Heart right ventricle (tissue), 16 donors: ENCODE measurements at places on chromosomes 1 and 21. TPM values are rescaled to one million over a fixed set of nuclear protein-coding genes. Genes with fewer than 3 reads are reported as not detected.

DNA sequence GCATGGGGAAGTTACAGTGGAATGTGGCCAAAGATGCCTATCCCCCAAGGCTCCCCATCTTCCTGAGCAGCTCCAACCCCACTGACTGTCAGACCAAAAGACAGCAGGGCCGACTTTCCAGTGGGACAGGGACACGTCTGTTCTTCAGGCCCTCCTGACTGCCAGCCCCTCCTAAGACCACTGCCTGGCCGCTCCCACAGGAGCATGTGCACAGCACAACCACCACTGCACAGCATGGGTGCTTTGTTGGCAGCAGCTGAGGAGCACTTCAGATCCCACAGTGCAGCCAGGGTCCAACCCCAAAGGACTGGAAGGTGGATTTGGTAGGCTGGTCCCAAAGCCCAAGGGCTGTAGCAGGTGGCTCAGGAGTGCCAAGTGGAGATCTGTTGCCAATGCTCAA, 648.3 kb upstream of the BRINP3 start:
- H3K4me1 ChIP-seq: no peaks in the 10 kb centered on the region
- no peaks in the 10 kb centered on the region for H3K27me3 ChIP-seq
- DNase-seq: no peak
- H3K27ac ChIP-seq: no peak overlapping the region
- H3K4me3 ChIP-seq: no peak overlapping the region
- H3K36me3 ChIP-seq: no peaks in the 10 kb centered on the region

GRCh38 chr1:235270625-235271024, 57.4 kb downstream of the ARID4B start:
- DNase-seq: no peak
- no peak overlapping the region for H3K27ac ChIP-seq
- H3K4me3 ChIP-seq: no peak overlapping the region
- H3K4me1 ChIP-seq: peaks cover 56% of the 10 kb centered on the region

DNA sequence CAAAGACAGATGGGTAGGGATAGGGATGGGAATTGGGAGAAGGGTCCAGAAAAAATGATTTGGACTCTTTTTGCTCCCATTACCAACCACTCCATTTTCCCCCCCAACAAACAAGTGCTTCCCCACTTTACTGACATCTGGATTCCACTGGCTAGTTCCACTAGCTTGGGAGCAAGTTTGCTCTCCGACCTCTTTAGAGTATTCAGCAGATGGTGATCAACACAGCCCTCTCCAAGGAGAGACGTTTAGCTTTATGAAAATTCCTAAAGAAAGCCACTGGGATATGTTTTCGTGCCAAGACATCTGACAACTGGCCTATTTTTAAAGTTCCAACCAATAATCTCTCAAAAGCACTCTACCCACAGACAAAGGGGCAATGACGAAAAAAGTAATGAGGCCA, 50.3 kb downstream of the ITPKB start:
- H3K27me3 ChIP-seq: no peaks in the 10 kb centered on the region
- H3K4me1 ChIP-seq: peaks cover 71% of the 10 kb centered on the region
- H3K4me3 ChIP-seq: no peak overlapping the region
- H3K27ac ChIP-seq: no peak overlapping the region
- no peak for DNase-seq

GRCh38 chr21:16570856-16571255, 841.1 kb downstream of the USP25 start:
- H3K36me3 ChIP-seq: no peaks in the 10 kb centered on the region
- no peak for DNase-seq
- H3K27ac ChIP-seq: no peak overlapping the region
- no peak overlapping the region for H3K4me3 ChIP-seq
- no peaks in the 10 kb centered on the region for H3K4me1 ChIP-seq
- no peaks in the 10 kb centered on the region for H3K27me3 ChIP-seq

Gene HHAT
- 2.6 TPM for total RNA-seq
